ENCODE measurements at places on chromosomes 6 and 20.
A peak's percentile ranks its signal among the peaks of the same experiment; 100 is the strongest.

GRCh38 chr6:113668641-113669408 is 188.3 kb upstream of the MARCKS start:
- no peak for DNase-seq

DNA sequence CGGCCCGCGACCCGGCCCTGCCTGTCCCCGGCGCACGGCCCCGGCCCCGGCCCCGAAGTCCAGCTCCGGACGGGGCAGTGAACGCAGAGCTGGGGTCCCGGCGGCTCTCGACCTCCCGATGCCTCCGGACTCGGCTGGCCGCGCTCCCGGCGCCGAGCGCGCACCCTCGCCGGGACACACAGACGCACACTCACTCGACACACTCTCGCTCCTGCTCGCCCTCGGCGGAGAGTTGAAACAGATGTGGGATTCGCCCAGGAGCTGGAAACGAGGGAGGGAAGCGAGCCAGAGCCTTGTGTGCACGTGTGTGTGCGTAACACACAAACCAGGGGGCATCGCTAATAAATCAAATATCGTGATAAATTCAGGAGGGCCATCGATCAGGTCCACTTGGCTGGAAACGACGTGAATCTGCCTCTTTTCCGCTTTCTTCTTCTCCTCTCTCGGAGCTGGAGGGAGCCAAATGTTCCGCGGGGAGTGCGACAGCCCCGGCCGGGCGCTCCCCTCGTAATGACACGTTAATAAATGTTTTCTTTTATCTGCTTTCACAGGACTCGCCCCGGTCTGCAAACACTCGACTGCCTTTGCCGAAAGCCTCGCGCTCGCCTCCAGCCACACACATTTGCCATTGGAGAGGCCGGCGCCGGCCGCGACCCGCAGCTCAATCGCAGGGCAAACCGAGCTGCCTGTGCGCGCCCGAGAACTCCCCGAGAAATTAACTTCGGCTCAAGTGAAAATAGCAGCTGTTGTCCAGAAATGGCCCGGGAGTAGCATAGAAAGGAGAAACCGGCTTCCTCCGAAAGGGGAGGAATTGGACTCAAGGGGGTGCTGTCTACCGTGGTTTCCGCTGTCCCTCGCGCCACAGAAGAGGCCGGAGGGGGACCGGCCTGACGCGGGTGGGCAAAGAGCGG is 828 bp upstream of the SULF2 start:
- DNase-seq: no peak

- DNase-seq: no peak
These were observed 16.7 kb downstream of the PLAGL2 start for GRCh38 chr20:32190616-32191415.

DNA sequence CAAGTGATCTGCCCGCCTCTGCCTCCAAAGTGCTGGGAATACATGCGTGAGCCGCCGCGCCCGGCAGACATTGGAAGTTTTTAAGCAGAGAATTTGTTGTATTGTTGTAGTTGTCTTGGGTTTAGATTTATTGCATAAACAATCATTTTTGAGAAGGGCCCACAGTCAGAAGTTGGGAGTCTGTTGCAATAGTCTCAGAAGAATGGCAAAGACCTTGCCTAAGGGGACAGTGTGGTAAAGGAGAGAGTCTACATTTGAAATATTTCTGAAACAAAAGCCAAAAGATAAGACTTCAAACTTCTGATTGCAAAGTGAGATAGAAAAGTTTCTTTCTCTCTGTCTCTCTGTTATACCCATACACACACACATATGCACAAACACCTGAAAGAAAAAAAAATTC is 22.5 kb downstream of the HFE start:
- no peak for DNase-seq

DNA sequence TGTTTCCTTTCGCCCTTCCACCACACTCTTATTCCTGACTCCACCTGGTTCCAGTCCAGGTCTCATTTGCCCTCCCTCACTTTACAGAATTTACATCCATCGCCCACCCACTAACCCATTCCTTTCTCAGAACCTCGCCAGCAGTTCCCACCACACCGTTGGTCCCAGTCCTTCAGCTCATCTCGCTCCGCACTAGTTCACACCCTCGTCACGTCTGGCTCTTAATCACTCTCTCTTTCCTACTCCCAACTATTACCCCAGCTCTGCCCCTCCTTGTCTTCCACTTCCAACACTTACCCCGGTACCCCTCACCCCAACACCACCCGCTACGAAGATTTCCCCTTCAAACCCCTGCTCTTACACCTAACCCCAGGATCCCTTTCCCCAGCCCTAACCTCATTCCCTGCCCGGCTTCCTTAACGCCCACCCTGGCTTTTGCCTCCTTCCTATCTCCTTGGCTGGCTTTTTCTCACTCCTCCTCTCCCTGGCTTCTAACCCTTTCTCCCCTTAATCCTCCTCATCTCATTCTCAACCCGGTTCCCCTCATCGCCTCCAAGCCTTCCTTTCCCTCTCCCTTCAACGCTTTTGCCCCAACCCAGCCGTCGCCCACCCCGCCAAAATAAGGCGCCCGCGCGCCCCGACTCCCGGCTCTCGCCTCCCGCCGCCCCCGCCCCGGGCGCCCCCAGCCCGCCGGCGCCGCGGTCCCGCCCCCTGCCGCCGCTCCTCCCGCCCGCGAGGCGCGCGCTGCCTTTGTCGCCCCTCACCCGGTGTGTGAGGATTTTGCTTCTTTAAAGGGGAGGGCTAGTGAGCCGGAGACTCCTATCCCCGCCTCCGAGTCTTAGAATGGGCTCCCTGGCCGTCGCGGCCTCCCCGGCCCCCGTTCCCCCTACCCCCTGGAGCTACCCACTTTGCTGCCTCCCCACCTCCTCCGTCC is 542 bp downstream of the USP49 start:
- no peak for DNase-seq

- no peak for DNase-seq
These were observed 15.1 kb downstream of the ADGRB3 start for GRCh38 chr6:68650142-68650541.

GRCh38 chr6:168247443-168248147 is 72.0 kb downstream of the DACT2 start:
- DNase-seq: no peak

DNA sequence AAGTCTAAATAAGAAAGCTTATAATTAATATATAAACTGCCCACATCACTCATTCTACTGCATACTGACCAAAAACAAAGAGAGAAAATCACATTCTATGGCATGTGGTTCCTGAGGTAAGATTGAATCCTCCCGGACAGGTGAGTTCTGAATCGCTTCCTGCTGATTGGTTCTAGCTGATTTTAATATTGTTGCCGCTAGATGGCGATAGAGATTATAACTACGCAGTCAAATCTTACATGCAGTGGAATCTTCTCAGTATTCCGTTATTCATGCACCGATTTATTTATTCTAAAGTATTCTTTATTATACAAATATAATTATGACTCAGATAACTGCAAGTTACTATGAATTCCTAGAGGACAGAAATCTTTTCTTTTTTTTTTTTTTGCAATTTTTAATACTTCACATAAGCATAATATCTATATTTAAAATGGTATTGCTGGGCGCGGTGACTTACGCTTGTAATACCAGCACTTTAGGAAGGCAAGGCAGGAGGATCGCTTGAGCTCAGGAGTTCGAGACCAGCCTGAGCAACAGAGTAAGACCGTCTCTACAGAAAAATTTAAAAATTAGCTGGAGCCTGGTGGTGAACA is 24.2 kb upstream of the TMX4 start:
- DNase-seq: no peak

DNA sequence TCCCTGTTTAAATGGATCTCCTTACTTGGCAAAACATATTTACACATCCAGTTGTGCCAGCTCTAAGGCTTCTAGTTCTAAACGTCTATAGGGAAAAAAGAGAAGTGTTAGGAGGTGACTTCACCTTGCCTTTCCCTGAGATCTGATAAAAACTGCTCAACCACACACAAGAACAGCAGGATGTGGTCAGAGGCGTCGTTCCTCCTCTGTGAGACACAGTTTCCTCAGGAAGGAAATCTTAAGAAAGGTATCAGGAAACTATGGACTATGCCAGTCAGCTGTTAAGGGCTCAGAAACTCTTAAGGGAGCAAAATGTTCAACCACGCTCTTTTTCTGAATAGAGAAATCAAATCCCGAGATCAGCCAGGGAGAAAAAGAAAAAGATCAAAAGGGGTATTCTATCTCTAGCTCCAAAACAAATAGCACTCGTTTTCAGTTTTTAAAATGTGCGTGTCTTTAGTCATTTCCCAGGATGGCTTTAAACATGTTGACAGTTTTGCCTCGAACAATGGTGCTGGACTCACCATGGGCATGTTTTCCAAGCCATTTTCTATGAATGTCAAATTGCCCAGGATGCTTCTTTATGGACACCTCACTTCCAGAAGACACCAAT is 154.5 kb downstream of the HACE1 start:
- peak; percentile 5 for DNase-seq

- no peak for DNase-seq
These were observed 285.7 kb downstream of the BTBD9 start for GRCh38 chr6:38354037-38354381.

DNA sequence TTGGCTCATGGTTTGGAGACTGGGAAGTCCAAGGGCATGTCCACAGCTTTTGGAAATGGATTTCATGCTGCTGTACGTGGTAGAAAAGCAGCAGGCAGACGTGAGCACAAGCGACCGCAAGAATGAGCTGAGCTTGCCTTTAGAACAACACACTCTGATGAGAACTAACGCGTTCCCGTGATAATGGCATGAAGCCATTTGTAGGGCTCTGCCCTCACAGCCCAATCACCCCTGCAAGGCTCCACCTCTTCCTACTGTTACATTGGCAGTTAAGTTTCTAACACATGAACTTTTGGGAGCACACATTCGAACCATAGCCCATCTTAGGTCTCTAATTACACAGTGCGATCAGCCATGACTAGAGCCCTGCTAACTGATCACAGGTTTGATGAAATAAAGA is 107.5 kb upstream of the TMEM170B start:
- DNase-seq: no peak

- no peak for DNase-seq
These were observed 2.5 kb downstream of the CCDC167 start for GRCh38 chr6:37496951-37497885.

- no peak for DNase-seq
These were observed 125.3 kb downstream of the FOXO3 start for GRCh38 chr6:108685970-108686369.

- DNase-seq: no peak
These were observed 66.4 kb downstream of the LY86 start for GRCh38 chr6:6654599-6655575.

DNA sequence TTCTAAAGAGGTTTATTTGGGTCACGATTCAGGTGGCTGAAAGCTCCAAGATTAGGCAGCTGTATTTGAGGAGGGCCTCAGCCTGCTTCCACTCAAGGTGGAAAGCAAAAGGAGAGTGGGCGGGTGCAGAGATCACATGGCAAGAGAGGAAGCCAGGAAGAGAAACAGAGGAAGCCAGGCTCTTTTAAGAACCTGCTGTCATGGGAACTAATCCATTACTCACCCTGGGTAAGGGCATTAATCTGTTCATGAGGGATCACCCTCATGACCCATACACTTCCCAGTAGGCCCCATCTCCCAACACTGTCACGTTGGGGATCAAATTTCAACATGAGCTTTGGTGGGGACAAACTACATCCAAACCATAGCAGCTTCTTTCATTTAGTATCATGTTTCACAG is 53.9 kb downstream of the DHX35 start:
- DNase-seq: no peak

- DNase-seq: no peak
These were observed 93.9 kb upstream of the HS3ST5 start for GRCh38 chr6:114436691-114437090.

GRCh38 chr6:71091167-71091566 is 134.3 kb upstream of the B3GAT2 start:
- no peak for DNase-seq

- no peak for DNase-seq
These were observed 22.7 kb downstream of the OLIG3 start for GRCh38 chr6:137471497-137471896.

DNA sequence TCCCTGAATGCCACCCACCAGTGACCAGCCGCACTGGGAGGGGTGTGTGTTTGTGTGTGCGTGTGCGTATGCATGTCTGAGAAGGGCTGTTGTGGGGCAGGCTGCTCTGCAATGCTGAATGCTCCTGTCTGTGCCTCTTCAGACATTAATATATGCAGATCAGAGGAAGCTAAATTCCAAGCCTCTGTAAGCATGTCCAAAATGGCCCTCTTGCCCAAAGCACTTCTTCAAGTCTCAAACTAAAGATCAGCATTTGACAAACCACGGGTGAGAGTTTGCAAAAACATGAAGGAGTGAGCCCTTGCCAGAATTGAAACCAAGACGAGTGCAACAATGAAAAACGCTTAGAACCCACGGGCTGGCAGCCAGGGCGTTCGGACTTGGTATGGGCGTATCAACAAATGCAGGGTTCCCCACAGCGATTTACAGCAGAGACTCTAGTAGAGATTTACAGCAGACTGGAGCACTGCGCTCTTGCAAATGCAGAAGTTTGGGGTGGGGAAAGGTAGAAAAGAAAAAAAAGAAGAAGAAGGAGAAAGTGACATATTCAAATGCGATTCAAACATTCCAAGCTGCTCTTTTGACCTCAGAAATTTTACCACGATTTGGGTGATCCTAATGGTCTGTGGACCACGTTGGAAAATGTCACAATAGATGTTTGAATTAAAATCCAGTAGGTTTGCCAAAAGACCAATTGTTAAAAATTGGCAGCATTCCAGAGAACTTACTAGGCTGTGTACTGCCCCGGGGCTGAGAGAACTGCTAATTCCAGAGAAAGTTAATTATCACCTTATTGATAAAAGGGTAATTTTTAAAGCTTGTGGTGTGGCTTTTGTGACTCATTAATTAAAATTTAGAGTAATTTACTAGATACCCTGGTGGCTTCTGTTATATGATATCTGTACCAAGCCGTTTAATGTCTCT is 3.5 kb downstream of the SCML4 start:
- no peak for DNase-seq

DNA sequence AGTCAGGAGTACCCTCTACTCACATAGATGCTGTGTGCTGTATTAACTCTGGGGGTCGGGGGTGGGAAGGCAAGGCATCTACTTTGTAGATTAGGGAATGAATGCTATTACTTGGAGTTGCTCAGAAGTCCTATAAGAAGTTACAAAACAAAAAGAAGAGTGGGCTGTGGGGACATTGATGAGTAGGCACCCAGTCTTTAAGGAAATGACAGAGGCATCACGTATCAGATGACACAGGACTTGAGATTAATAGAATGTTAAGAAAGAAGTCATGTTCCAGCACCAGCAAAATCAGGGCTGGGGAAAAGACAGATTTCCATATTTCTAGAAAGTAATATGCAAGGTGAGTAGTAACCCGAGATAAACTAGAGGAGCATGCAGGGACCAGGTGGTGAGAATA is 19.0 kb upstream of the STXBP5 start:
- DNase-seq: no peak

DNA sequence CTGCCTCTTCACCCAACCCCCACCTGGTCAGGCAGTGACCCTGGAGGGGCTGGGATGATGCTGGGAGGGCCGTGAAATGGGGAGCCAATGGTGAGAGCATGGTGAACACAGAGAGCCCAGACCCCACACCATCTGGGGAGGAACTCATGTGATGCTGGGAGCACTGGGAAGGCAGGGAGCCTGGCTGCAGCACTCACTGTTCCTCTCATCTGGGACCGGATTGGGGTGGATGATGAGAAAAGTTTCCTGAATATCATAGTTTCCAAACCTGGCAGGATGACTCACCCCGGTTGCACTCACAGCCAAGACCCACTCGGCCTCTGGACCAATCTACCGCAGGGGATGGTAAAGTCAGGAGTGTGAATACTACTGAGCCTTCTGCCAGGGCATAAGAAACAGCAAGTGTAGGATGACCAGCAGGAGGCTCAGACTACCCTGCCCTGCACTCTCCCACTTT is 21.8 kb downstream of the ULBP1 start:
- DNase-seq: no peak

GRCh38 chr6:147161253-147161973 is 42.8 kb upstream of the STXBP5 start:
- no peak for DNase-seq

All from activated CD8-positive, alpha-beta memory T cell treated with anti-CD3 and anti-CD28 coated beads for 1 hour (primary cell).